ENCODE measurements at places on chromosomes 6 and 20. TPM values are rescaled to one million over a fixed set of nuclear protein-coding genes. Genes with fewer than 3 reads are reported as not detected.

The MOXD1 gene
- 44.4 TPM for total RNA-seq

The SNAP25 gene
- total RNA-seq, result 0.44 TPM

The TRAPPC3L gene
- not detected for total RNA-seq

The GABRR1 gene
- not detected for total RNA-seq

The CPNE5 gene
- total RNA-seq, result under 0.01 TPM

The MTHFD1L gene
- total RNA-seq, result 60.0 TPM

The LY6G6F gene
- not detected for total RNA-seq

The ADGRB3 gene
- under 0.01 TPM for total RNA-seq

The GNRH2 gene
- total RNA-seq, result not detected

The SLC24A3 gene
- total RNA-seq, result not detected

The C20orf204 gene
- 1.2 TPM for total RNA-seq

The OLIG3 gene
- not detected for total RNA-seq

The PTK6 gene
- 0.11 TPM for total RNA-seq

The OTOR gene
- not detected for total RNA-seq
